T-cell (primary cell): ENCODE measurements at places on chromosomes 11 and 22.

DNA sequence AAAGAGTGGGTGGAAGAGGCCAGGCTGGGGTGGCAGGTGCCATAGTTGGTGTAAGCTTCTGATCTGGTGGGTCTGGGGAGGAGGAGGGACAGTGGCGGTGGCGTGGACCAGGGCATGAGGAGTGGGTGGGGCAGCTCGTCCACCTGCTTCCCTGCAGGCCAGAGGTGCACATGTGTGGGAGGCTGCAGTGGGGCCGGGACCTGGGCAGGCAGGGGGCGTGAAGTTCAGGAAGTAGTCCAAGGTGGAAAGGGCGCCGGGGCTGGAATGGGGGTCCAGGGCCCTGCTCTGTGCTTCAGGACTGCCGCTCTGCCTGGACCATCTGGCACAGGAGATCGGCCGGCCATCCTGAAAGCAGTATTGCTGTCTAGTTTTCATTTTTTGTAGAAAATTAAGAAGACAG is 15.9 kb downstream of the RIBC2 start:
- no peak for DNase-seq

GRCh38 chr11:11036848-11037732 is 179.2 kb upstream of the ZBED5 start:
- DNase-seq, result no peak

DNA sequence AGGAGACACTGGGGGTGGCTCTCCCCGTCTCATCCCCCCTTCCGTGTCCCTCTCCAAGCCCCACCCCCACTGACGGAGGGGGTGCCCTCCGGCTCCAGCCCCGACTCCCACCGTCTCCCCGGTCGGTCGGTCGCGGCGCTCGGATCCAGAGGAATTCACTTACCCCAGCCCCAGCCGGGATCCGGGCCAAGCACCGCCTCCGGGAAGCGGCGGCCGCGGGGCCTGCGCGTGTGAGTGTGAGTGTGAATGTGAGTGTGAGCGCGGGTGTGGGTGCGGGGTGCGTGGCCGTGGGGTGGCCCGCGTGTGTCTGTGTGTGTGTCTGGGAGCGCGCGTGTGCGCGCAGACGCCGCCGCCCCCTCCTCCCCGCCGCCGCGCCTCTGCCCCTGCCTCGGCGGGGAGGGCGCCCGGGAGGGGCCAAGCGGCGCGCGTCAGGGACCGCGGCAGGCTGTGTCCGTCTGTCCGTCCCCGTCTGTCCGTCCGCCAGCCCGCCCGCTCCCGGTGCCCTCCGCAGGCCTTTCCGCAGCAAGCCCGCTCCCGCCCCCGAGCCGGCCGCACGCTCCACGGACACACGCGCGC is at the start of gene ELFN2:
TSS of gene ELFN2 (minus strand) at position 345 of the 576 bp plus-strand sequence. CDS start 51,945 bp downstream, outside the sequence.
- DNase-seq, result no peak

DNA sequence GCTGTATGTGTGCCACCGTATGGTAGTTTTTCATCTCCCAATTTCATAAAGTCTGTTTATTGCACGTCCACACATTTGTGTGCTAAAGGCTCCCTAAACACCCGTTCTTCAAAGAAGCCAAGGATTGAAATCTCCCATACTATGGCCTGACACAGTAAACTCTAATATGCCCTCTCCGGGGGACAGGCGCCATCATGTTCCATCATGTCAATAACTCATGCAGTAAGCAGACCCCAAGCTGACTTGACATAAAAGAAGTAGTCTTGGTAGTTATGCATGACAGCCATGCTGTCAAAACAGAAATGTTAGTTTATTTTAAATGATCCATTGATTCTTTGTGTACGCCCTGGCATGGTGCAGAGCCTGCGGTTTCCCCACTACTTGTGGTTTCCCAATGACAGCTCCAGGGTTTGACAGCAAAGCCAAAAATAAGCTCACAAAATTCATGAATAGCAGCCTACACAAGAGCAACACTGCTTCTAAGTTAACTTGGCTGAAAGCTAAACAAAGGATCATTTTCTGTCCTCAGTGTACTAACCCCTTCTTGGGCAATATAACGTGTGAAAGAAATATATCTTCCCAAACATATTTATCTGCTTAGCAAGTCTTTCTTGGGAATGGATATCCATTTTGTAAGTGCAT is 56.5 kb upstream of the CABP7 start:
- no peak for DNase-seq

DNA sequence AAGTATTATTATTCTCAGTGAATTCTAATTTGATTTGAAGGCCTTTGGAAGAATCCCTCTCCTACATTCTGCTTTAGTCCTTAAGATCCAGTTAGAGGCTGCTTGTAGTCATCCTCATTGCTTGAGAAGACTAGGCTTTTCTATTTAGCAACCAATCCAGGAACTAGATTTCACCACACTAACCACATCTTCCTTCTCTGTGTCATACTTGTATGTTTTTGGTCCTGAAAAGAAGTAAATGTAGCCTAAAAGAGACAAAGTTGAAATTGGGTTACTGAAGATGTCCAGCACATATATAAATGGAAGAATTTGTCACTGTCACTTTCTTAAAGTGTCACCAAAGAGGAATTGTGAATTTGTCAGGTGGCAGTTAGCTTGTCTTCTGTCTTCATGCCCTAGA is 46.6 kb upstream of the MMP7 start:
- no peak for DNase-seq

GRCh38 chr22:46220921-46221320 is 29.2 kb downstream of the CDPF1 start:
- no peak for DNase-seq

- no peak for DNase-seq
These were observed 157.6 kb downstream of the LDLRAD3 start for GRCh38 chr11:36101466-36101865.

GRCh38 chr11:12786450-12786849 is 112.2 kb downstream of the TEAD1 start:
- no peak for DNase-seq

DNA sequence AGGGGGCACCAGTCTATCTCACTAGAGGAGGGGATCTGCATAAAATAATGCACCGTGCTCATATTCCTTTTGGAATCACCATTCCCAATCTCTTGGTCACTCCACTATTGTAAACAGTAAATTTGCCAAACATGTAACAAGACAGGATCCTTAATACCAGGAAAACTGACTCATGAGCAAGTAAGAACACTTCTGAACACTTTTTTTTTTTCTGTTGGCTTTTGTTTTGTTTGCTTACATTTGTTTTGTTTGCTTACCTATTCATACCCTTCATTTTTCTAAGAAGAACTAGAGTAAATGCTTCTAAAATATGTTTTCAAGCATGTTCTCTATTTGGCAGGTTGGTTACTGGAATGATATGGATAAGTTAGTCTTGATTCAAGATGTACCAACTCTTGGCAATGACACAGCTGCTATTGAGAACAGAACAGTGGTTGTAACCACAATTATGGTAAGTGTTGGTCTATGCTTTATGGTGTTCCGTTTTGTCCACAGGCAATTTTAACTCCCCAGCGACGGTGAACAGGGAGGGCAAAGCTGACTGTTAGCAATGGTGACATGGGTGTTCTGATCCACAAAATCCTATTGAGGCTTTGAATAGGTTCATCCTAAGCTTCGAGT is 111.8 kb downstream of the MSANTD4 start:
- DNase-seq, result no peak

DNA sequence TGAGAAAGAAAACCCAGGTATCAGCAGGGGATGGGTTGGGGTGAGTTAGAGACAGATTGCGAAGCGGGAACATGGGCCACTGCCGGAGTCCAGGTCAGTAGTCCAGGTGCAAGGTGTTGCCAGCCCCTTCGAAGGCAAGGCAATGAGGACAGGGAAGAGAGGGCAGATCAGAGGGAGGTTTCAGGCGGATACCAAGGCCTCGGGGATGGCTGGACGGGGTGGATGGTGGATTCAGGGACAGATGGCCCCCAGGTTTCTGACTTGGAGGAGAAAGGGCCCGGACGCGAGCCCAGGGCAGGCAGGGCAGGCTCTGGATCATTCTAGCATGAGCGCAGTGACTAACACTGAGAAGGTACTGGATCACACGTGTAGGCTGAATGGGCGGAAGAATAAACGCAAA is 25.4 kb upstream of the IGSF9B start:
- DNase-seq, result no peak

DNA sequence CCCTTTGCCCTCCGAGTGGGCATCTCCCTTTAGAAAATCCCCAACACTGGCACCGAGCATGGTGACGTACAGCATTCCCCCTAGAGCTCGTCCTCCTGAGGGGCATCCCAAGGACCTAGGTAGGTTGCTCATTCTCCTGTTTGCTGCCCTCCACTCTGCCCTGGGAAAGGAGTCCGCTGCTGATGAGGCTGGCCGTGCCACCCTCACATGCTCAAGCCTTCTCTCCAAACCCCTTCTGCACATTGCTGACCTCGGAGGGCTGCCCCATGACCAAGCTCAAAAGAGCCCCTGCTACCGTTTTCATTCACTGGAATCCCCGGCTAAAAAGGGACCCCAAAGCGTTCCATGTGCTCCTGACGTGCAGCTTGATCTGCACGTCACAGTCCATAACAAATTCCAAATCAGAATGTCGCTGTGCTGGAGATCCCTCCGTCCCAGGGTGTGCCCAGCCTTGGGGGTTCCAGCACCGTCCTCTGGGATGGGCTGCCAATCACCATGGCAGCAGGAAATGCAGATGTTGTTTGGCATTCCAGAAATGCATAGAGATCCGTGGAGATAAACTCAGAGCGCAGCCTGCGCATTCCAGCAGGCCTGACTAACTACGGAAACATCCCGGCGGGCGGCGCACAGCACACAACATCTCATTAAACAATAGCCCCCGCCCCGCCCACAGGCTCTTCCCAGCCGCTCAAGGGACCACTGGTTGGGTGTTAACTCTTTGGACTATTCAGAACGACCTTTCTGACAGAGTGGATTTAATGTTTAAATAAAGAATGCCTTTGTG is 26.3 kb upstream of the GNB1L start:
- DNase-seq, result no peak

GRCh38 chr22:25054943-25055511 is 102.5 kb downstream of the KIAA1671 start:
- peak; percentile 58 for DNase-seq

DNA sequence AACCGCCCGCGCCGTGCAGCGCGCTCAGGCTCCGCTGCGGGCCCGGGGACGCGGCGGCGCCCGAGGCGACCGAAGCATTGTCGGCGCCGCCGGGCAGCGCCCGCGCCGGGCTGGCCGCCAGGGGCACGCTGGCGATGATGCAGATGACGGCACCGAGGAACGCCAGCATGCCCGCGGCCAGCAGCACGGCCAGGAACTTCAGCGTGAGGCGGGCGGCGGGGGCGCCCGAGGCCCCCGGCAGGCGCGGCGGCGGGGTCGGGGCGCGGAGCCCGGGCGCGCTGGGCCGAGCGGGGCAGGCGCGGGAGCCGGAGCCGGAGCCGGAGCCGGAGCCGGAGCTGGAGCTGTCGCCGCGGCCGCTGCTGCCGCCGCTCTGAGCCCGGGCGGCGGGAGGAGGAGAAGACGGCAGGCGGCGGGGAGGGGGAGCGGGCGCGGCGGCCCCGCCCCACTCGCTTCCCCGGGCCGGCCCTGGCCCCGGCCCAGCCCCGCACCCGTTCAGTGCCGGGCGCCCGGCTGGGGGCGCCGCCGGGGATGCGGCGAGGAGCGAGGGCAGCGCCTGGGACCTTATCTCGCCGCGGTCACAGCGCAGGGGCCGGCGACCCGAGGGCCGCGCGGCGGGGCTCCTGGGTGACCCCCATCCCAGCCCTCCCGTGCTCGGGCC is at the start of gene NPTXR:
TSS of gene NPTXR (minus strand) at position 372 of the 658 bp plus-strand sequence.
- peak; percentile 20 for DNase-seq

DNA sequence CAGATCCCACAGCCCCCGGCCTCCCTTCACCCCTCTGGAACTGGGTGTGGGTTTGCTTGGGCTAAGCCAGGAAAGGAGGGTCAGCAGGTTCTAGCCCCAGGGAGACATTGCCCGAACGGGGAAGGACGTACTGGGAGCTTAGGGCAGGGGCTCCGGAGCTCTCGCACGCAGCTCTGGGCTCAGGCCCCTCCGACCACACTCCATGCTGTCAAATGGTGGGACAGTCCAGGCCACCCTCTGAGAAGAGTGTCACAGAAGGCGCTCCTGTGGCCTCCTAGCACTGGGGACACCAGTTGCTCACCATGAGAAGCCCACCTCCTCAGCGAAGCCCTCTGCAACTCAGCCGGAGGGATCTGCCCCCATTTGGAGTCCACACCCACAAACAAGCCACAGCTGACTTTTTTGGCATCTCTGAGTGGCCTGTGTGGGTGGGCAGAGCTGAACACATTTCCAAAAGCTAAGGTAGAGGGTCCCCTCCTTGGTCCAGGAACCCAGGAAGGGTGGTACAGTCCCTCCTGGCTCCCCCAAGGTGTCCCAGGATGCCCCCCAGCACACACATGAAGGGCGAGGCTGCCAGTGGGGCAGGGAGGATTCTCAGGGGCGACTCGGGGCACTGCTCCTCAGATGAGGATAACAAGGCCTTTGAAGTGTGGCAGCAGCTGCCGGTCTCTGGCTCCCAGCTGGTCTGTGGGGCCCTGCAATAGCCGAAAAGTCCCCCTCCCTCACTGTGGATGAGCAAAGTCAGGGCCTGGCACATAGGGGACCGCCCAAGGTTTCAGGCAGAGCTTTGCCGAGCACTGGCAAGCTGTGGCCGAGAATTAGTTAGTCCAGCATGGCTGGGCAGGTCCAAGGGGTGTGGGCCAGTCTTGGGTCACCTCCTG is 13.0 kb upstream of the TEF start:
- DNase-seq, result no peak

GRCh38 chr22:38618258-38618657 is 37.9 kb downstream of the FAM227A start:
- no peak for DNase-seq

- no peak for DNase-seq
These were observed 15.1 kb downstream of the CWC15 start for GRCh38 chr11:94958121-94958696.

GRCh38 chr22:42915980-42916765 is 59.1 kb upstream of the ARFGAP3 start:
- DNase-seq, result no peak

- DNase-seq, result no peak
These were observed 17.0 kb downstream of the MICAL2 start for GRCh38 chr11:12127206-12127898.

- DNase-seq, result no peak
These were observed 269.0 kb downstream of the ST3GAL4 start for GRCh38 chr11:126624506-126624905.

- DNase-seq, result no peak
These were observed 788.0 kb downstream of the BRD1 start for GRCh38 chr22:49039625-49040024.
